ENCODE measurements at places on chromosomes 2 and 18.

DNA sequence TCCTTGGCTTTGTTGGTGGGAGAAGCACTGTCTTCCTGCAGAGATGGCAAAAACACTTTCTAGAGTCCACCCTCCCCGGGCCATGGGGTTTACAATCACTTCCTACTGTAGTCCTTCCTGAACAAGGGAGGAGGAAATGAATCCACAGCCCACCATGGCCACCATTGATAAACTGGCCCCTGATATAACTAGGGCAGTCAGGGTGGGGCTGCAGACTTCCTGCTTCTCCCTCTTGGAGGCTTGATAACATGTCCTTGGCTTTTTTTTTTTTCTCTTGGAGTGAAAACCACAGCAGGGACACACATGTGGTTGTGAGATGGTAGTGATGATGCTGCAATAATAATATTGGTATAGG, 437.8 kb downstream of the ZNF521 start:
- no peak for DNase-seq

GRCh38 chr2:767440-767839, 90.2 kb upstream of the TMEM18 start:
- no peak for DNase-seq

- DNase-seq, result no peak
Measured at GRCh38 chr2:205043285-205043684, 498.0 kb downstream of the PARD3B start.

DNA sequence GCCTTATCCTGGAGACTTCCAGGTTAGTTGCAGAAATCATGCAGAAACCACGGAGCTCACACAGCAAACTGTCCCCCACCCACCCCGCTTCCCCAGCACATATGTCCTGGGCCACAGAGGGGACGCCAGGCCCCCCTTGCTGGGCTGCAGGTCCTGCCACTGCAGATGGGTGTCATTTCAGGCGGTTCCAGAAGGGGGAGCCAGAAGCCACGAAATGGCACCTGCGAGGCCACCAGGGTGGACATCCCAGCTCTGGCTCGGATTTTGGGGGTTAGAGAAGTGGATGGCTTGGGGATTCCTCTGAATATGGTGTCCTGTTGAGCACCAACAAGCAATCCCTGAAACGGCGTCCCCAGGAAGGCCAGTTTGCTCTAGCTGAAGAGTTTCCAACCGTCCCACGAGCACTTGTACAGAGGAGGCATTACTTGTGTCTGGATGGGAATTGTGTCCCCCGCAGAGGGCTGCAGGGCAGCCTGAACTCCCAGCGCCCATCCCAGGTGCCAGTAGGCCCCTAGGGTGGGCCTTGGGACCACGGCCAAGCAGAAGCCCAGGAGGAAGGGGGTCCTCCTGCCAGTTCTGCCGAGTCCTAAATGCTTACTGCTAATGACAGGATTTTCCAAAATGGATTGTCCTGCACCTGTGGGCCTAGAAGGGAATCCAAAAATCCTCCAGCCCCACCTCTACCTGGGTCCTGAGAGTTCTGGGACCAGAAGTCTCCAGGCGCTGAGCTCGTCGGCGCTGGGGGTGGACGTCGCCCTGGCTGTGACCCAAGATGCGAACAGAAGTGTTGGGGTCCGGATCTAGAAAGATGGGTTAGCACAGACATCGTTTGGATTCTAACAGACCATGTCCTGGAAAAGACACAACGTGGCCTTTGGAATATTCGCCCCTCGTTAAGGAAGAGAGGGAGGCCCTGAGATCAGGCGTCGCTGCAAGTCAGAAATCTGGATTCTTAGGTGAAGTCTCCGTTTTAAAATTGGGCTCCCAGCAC, 14.6 kb upstream of the NFATC1 start:
- DNase-seq, result peak; percentile 27

DNA sequence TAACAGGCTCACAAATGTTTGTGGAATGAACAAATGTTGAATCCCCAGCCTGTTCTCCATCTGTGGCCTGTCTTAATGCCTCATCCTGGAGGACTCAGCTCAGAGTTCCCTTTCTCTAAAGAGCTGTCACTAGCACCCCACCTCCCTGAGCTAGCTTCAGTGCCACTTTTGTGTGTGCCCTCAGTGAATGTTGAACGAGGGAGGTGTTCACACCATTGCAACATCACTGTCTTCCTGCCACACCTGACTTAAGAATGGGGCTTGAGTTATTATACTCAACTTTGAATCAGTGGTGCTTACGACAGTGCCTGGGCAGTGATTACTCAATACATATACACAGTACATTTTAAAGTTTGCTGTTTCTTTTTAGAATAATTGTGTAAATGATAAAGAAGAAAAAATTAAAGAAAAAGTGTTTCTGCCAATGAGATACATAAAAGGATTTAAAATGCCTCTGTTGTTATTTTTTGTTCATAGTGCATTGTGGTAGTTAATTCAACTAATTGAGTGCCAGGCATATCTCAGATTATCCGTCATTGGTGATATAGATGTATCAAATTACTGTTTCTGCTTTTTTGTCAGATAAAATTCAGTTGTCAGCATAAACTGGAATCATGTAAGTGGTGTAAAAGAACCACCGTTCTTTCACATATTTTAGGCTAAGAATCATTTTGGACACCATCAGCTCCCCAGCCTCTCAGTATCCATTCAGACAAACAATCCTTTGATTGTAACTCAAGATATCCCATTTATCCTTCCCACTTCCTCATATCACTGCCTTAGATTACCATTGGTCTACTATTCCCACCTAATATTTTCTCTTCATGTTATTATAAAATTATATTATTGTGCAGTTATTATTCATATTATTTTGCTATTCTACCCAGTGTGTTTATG, 304.7 kb downstream of the PTPRM start:
- DNase-seq, result no peak

DNA sequence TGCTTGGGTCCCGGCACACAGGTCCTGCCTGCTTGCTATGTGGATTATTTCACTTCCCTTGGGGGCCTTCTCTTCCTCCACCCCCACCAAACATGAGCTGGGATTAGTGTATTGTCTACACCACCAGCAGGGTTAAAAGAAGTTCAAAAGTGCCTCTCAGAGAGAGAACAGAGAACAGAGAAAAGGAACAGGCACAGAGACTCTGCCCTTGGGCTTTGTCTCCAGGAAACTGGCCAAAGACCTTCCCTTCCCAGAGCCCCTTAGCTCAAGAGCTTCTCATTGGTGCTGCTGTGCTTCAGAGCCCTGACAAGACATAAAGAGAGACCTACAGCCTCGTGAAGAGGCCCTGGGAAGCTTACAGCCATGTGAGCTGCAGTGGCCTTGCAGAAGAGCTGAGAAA, 7.1 kb upstream of the FIGLA start:
- no peak for DNase-seq

DNA sequence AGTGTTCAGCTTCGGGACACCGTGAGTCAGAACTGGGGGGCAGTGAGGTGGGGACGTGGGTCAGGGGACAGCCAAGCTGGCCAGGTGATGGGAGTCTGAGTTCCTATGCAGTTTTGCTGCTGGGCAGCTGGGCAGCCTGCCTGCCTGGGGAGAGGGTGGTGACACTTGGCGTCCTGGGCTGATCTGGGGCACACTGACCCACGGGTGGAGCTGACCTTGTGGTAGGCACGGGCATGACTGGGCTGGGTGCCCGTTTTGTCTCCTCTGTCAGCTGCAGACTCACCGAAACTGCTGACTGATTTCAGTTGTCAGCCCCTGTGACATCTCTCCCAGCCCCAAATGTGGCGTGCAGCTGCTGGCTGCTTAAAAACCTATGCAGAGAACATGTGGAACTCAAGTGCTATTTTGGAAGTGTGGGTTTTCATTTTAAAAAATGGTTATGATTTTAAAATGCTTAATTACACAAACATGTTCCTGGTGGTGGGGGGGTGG, 32.6 kb upstream of the E2F6 start:
- DNase-seq, result no peak

- no peak for DNase-seq
Measured at GRCh38 chr2:205405194-205405593, 277.1 kb upstream of the NRP2 start.

DNA sequence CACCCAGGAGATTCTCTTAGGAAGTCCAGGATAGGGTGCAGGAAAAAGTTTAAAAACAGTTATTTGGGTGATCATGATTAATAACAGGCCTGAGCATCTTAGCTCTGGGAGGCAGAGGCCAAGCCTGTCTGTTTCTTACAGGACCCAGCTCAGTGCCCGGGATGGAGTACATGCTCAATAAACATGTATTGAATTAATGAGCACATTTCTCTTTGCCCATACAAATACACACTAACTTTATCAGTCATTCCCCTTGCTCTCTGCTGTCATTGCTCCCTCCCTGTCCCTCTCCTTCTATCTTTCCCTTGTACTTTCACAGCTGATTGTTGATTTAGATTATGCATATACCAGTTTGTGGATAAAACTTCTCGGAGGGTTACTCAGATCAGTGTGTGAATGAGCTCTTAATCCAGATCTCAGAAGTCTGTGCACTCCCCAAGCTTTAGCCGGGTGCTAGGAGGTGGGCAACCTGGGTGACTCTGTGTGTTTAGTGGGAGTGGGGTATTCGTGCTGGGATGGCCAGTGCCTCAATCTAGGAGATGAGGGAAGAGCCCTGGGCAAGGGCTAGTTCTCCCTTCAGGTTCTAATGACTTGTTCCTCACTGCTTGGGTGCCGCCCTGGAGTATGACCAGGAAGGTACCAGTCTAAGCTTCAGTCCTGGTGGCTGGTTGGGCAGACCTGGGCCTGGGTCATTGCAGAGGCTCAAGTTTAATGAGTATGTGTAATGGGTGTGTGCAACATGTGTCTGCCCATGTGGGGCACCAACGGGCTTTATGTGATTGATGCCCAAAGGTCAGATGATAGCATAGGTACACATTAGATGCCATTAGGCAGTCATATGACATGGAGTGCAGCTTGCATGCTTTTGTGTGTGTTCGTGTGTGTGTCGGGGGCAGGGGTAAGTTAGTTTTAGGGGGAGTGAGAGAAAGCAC, 10.6 kb downstream of the EMX1 start:
- no peak for DNase-seq

DNA sequence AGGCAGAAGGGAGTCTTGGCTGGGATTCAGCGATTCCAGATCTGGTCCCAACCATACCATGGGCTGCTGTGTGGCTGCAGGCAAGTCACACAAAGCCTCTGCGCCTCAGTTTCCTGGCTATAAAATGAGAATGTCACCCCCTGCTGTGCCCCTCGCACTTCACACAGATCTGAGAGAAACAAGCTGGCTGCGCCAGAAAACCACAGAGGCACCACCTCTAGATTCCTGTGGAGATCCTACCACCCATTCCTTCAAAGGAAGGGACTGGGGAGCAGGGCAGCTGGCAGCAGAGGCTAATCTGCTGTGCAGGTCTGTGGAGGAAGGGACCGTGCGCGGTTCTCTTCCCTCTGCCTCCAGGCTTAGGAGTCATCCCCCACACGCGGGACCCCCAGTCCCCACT, 19.8 kb downstream of the NEURL3 start:
- DNase-seq, result no peak

GRCh38 chr2:171348056-171348455, 85.7 kb downstream of the METTL8 start:
- no peak for DNase-seq

- DNase-seq, result no peak
Measured at GRCh38 chr2:61016392-61017002, 1.0 kb upstream of the PEX13 start.

- no peak for DNase-seq
Measured at GRCh38 chr18:49139766-49140165, 189.0 kb upstream of the SMAD7 start.

DNA sequence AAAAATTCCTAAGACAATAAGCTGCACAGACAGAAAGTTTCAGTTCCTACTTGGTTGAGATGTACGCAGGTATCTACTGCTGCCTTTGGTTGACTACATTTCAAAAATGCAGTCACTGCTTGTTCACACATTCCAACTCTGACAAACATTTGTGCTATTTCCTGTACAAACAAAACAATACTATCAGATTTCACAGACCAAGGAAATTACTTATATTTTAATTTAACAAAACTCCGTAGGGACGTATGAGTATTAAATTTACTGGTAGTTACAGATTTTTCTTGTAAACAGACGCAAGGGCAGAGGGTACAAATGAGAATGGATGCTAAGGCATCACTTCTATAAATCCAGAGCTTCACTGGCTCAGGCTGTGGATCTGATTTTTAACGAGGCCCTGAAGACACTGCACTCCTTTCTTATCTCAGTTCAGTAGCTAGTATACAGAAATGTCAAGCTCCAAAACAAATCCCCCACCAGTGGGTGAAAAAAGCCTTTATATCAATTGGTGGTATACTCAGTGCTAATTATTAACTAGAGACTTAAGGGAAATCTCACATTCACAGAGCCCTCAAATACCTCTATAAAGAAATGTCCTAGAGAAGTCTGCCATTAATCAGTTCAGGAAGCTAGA, 31.7 kb upstream of the TTC32 start:
- DNase-seq, result peak; percentile 19

GRCh38 chr2:74924463-74925265, 33.8 kb upstream of the POLE4 start:
- DNase-seq, result peak; percentile 64

GRCh38 chr2:192960945-192961344, 766.2 kb upstream of the TMEFF2 start:
- peak; percentile 15 for DNase-seq

- no peak for DNase-seq
Measured at GRCh38 chr2:148027822-148028221, 6.9 kb downstream of the MBD5 start.

DNA sequence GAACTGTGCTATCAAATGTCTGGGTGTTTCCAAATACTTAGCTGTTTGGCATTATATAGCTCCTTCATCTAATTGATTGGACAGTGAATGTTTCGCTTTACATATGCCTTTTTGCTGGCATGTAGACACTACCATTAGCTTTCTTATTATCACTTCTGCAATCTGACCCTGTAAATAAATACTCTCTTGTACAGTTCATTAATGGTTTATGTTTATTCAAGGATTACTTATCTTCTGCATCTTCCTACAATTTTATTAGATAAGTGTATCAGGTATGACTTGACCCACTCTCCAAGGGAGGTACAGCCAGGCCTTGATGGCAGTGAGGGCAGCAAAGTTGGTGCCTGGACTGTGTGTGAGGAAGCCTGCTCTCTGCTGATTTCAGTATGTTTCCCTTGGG, 614.1 kb upstream of the SETBP1 start:
- DNase-seq, result no peak

DNA sequence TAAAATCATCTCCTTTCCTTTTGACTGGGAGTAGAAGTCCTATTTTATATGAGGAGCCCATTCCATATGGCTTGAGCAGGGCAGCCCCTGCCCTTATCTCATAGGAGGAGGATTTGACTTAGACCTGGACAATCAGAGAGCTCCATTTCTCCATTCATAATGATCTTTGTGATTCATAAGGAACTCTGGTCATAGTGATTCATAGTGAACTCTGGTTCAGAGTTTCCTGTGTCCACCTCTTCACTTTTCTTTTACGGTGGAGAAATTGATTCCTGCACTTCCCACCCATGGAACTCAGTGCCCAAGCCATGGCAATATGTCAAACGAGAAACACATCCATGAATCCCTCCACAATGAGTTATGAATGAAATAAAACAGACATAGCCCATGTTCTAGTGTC, 12.8 kb upstream of the MYO3B start:
- no peak for DNase-seq
